ENCODE measurements at places on chromosomes 6 and 20.

DNA sequence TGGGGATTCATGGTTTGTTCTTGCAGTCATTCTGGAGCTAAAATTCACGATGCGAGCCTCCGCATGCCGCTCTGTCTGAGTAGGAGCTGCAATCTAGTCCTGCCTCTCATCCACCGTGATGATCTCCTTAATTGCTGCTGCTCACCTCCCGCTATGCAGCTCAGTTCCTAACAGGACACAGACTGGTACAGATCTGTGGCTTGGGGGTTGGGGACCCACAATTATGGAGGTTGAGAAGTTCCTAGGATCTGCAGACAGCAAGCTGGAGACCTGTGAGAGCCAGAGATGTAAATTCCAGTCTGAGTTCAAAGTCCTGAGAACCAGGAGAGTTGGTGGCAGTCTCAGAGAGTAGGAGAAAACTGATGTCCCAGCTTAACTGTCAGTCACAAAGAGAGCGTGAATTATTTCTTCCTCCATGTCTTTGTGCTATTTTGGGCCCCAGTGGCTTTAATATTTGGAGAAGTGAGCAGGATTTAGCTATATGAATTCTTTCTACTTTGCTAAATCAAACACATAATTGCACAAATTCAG, 378.7 kb upstream of the MAN1A1 start:
- no peak for DNase-seq

DNA sequence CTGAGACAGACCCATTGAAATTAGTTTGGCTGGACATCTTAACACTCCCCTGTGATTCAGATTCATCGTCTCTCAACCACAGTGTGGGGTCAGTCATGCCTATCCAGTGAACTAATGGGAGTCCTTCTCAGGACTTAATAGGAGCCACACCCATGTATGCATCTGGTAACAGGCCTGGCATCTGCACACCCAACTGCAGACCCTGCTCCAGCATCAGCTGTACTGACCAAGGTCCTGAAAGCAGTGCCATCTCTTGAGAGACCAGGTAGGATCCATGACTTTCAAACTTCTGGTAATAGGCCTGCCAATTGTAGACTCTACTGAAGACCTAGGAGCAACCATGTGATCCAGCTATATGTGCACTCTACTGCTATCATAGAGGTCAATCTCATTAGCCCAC, 363.6 kb upstream of the POU3F2 start:
- DNase-seq, result no peak

- no peak for DNase-seq
Measured at GRCh38 chr6:24064106-24064505, 61.9 kb upstream of the NRSN1 start.

GRCh38 chr6:111242452-111242851, 155.1 kb downstream of the SLC16A10 start:
- no peak for DNase-seq

GRCh38 chr20:11436113-11436905, 481.4 kb upstream of the BTBD3 start:
- no peak for DNase-seq

DNA sequence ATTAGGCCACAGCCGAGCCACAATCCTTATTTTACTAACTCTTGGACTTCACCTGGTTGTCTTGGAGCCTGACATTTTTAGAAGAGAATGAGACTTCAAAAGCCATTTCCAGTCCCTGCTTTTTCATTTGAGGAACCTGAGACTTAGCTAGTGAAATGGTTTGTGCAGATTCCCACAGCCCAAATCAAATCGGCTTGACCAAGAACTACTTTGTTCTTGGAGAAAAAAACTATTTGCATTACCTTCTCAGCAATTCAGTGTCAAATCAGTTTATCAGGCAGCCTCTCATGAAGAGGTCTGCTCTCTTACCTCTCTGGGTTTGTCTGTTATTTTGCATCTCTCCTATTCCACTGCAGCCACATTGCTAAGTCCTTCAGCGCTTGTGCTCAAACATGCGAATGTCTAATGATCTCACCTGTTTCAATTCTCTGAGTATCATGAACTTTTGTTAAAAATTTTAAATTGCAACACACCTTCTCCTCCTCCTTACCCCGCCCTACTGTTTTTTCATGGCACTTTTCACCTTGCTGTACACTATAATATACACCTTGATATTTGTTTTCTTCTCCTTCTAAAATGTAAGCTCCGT, 573 bp upstream of the IFNGR1 start:
- no peak for DNase-seq
